A673 (cell line): ENCODE measurements at places on chromosomes 6 and 20. TPM values are rescaled to one million over a fixed set of nuclear protein-coding genes. Genes with fewer than 3 reads are reported as not detected.
A peak's percentile ranks its signal among the peaks of the same experiment; 100 is the strongest.

- DNase-seq, result no peak
These were observed 12.2 kb downstream of the HNF4A start for GRCh38 chr20:44367746-44368145.

DNA sequence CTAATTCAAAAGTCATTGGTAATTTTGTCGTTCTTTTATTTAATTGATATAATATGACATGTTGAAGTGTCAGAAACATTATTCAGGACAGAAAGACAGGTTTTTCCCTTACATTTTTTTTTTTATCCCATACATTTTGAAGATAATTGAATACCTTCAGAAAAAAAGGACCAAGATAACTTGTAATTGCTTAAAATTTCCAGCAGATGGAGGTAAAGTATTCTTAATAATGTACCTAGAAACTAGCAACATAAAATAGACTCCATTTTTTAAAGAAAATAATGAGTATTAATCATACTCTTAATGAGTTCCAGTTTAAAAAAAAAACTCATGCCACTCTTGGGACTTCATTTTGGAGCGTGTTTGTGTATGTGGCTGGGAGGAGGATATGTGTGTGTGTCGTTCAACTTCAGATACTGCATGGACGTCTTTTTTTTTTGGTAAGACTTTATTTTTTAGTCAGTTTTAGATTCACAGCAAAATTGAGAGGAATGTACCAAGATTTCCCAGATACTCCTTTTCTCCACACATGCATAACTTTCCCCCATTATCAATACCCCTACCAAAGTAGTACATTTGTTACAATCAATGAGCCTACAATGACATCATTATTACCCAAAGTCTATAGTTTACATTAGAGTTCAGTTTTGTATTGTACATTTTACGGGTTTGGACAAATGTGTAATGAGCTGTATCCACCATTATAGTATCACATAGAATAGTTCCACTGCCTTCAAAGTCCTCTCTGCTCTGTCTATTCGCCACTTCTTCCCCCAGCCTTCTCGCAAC is 79.4 kb downstream of the ROS1 start:
- DNase-seq, result peak; percentile 39

- peak; percentile 88 for DNase-seq
These were observed 520 bp downstream of the SLC24A3 start for GRCh38 chr20:19212821-19213502.

DNA sequence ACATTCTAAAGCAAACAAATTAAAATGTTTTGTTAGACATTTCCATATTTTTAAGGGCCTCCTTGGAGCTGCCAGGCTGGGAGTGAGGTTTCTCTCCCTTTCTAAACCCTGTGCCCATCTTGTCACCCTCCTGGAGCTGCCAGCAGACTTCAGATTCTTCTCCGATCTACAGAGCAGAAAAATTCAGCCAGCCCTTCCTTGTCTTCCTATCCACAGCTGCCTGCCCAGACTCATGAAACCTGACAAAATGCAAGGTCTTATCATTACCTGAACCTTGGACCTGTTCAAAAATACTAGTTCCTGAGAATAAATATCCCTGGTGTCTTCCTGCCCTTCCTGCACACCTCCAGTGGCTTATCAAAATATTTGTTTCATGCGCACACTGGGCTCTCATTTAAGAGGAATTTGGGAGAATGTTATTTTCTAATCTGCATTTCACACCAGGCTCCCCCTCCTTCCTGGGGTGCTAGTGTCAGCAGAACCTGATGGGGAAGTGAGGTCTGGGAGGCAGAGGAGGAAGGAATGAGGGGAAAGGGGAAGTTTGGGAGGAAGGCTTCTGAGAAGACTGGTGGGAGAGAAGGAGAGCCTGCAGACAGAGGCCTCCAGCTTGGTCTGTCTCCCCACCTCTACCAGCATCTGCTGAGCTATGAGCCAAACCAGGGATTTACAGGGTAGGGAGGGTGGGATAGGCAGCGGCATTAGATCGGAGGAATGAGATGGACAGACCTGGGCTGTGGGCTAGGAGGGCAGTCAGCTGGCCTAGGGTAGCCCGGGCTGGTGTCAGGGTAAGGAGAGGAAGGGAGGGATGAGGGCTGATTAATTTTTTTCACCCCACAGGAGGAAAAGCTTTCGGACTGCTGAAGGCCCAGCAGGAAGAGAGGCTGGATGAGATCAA is at the start of gene AIF1:
Gene AIF1, plus strand, starts transcription at position 551 of the 895 bp plus-strand sequence. Its CDS starts 96 bp downstream, at position 647.
- DNase-seq, result no peak

- no peak for DNase-seq
These were observed 221.3 kb downstream of the MOXD1 start for GRCh38 chr6:132179955-132180354.

- DNase-seq, result peak; percentile 80
These were observed 112.0 kb upstream of the COL21A1 start for GRCh38 chr6:56359201-56359899.

GRCh38 chr20:64247970-64248841 is 7.3 kb upstream of the PCMTD2 start:
- no peak for DNase-seq

DNA sequence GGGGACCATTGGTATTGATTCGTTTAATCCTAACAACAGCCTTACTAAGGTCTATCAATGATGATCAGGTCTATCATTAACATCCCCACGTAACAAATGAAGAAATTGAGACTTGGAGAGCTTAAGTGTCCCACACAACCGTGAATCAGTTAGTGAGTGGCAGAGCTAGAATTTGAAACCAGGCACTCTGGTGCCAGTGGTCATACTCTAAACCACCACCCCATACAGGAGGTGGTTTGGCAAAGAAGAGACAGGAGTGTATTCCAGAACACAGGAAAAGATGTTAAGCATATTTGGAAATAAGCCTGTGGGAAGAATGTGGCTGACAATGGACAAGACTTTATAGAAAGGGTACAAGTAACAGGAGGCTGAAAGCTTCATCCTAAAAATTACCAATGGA is 35.7 kb upstream of the MARCKS start:
- DNase-seq, result no peak

DNA sequence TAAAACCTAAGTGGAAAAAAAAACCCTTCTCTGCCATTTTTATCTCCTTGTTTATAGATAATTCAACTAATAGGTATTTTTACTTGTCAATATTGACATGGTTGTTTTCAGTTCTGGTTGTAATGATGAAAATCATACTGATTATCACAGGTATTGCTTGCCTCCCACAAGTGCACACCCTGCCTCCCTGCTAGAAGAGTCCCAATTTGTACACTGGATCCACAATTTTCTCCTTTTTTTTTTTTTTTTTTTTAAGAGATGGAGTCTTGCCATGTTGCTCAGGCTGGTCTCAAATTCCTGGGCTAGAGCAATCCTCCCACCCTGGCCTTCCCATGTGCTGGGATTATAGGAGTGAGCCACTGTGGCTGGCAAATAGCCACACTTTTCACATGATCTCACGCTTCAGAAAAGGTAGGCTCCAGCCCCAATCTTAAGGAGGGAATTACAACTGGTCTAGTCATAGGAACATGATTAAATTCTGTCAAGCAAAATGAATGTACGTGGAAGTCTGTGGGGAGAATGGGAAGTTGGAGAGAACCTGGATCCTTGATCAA is 12.3 kb downstream of the DYNLT2 start:
- no peak for DNase-seq

- DNase-seq, result peak; percentile 52
These were observed 2.8 kb upstream of the DIDO1 start for GRCh38 chr20:62929051-62929538.

DNA sequence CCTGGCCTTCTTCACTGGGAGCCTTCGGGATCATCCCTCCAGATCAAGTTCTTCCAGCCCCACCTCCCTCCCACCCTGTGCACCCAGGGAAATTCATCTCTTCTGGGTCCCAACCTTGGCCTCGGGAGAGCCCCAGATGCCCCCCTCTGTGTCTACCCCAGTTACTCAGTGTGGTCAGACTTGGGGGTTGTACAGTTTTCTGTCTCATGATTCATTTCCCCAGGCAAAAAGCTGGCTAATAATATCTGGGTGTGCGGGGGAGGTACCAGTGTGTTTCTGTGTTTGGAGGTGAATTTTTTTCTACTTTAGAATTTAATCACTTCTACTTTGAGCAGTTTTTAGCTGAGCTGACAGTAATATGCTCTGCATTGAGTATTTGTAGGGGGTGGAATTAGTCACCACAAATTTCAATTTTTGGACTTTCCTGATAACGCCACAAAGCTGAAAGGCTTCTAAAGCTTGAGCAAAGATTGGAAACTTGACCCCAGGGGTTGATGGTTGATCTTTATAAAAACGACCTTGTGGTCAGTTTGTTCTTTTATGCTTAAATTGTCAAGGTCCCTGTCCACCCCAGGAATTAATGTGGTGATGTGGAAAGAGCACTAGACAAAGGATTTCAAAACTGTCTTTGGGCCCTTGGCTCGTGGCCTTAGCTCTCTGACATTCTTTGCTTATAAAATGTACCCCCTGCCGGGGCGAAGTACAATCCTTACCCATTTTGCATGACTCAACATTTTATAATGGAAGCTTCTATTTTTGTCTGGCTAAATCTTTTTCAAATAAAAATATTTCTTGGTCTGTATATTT is 284.7 kb upstream of the TAB2 start:
- DNase-seq, result peak; percentile 56

GRCh38 chr20:60424267-60424902 is 466.2 kb downstream of the CDH26 start:
- no peak for DNase-seq

GRCh38 chr20:45096781-45097180 is 4.1 kb downstream of the KCNS1 start:
- DNase-seq, result no peak

- DNase-seq, result no peak
These were observed 62.8 kb downstream of the PERP start for GRCh38 chr6:138044458-138044857.

Gene GTSF1L
- total RNA-seq, result not detected in 2 replicates

Gene TP53TG5
- total RNA-seq, result 0.69 TPM in 1 of 2 replicates, not detected in the other

Gene TCFL5
- 13.9 and 16.1 TPM in 2 replicates for total RNA-seq

Gene OR2B6
- 0.32 and 0.46 TPM in 2 replicates for total RNA-seq

Gene ANKRD66
- not detected in 2 replicates for total RNA-seq

Gene SKIC2
- total RNA-seq, result 64.2 and 71.3 TPM in 2 replicates

Gene ASIP
- total RNA-seq, result 0.74 TPM in 1 of 2 replicates, not detected in the other
